ENCODE measurements at places on chromosomes 6 and 20.

DNA sequence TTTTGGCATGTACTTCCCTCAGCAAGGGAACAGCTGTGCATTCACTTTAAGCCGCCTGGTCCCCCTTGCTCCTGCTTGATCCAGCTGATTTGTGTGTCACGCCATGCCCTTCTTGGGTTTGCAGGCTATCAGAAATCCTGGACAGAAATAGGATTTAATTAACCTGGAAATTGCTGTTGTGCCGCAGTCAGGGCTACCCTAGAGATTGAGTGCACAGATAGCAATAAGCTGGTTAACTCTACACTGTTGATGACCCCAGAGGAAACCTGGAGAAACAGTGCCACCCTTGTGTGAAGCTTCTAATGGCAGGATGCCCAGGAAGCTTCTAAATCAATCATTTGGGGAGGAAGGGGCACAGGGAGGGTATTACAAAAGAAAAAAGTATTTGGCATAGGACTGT, 199.0 kb downstream of the JARID2 start:
- peaks cover 14% of the 10 kb centered on the region for H3K4me1 ChIP-seq
- H3K27me3 ChIP-seq: no peaks in the 10 kb centered on the region
- no peak for DNase-seq
- no peak overlapping the region for H3K27ac ChIP-seq
- H3K4me3 ChIP-seq: no peak overlapping the region

GRCh38 chr6:32886681-32887383, 32.8 kb downstream of the PSMB9 start:
- no peaks in the 10 kb centered on the region for H3K4me1 ChIP-seq
- no peak overlapping the region for H3K4me3 ChIP-seq
- no peaks in the 10 kb centered on the region for H3K36me3 ChIP-seq
- no peak overlapping the region for H3K27ac ChIP-seq
- DNase-seq: no peak

DNA sequence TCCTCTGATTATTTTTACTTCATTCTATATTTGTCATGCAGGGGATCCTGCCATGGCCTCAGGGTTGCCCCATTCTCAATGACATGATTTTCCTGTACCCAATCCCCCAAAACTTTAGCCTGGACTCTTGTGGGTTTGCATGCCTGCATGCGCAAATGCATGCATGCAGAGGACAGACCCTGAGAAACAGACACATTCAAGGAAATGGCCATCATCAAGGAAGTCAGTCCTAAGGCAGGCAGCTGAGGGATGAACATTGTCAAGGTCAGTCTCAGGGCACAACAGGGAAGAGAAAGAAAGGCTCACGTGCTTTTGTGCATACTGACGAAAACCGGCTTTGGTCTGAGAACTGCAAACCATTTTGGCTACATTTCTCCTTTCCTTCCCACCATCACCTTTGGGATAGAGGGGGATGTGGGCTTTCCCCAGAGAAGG, 13.1 kb downstream of the NEDD9 start:
- H3K27me3 ChIP-seq: no peaks in the 10 kb centered on the region
- no peak for DNase-seq
- H3K4me1 ChIP-seq: peaks cover 40% of the 10 kb centered on the region
- no peaks in the 10 kb centered on the region for H3K36me3 ChIP-seq
- H3K27ac ChIP-seq: no peak overlapping the region

- no peaks in the 10 kb centered on the region for H3K27me3 ChIP-seq
- no peak overlapping the region for H3K4me3 ChIP-seq
- no peak for DNase-seq
- H3K27ac ChIP-seq: no peak overlapping the region
- H3K4me1 ChIP-seq: no peaks in the 10 kb centered on the region
- H3K36me3 ChIP-seq: no peaks in the 10 kb centered on the region
Observed at GRCh38 chr6:28171271-28171670, 29.6 kb downstream of the ZKSCAN8 start.

DNA sequence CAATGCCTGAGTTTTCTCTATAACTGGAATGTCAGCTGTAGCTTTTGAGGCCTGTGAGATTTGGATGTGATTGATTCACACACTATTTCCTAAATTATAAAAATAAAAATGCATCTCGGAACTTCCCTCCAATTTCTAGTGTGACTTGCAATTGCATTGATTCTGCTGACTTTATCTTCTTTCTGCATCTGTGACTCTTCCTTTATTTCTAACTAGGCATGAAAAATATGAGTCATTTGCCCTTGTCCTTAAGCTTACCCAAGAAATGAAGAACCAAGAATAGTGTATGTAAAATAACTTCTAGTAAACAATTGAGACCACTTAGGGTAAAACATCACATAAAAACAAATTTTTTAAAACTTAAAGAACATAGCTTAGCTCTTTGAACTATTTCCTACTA, 12.9 kb downstream of the OR2J2 start:
- no peak for DNase-seq
- H3K27ac ChIP-seq: no peak overlapping the region
- no peaks in the 10 kb centered on the region for H3K27me3 ChIP-seq
- H3K4me3 ChIP-seq: no peak overlapping the region

DNA sequence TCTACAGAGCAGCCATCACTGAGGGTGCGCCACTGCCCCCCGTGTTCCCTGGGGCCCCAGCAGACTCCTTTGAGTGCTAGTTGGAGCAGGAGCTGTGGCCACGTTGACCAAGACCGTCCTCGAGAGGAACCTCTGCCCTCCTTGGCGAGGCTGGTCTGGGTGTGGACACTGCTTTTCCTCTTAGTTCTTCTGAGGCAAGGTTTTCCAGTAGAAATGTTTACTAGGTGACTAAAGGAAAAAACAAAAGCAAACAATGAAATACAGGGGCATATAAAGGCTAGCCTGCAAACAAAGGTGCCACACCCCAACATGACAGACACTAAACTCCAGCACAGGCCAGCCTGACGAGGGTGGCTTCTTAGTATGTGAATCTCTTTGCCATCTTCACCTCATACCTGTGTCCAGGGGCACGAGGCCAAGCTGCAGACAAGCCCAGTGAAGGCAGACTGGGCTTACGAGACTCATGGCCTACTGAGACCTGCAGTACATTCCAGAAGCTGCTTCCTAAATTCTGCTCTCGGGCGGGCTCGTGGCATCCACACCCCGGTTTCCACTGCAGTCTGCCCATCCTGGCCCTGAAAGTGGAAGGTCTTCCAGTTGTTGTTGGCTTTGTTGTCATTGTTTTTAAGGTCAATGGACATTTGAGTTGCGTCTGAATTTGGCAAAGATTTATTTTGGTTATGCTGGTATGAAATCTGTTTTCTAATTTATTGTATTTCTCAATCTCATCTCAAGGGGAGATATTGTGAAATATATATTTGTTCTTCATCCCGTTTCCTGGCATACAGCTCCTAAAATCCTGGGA, 39.2 kb downstream of the FAM50B start:
- no peaks in the 10 kb centered on the region for H3K4me1 ChIP-seq
- no peaks in the 10 kb centered on the region for H3K27me3 ChIP-seq
- H3K27ac ChIP-seq: no peak overlapping the region
- no peaks in the 10 kb centered on the region for H3K36me3 ChIP-seq
- no peak overlapping the region for H3K4me3 ChIP-seq
- no peak for DNase-seq

DNA sequence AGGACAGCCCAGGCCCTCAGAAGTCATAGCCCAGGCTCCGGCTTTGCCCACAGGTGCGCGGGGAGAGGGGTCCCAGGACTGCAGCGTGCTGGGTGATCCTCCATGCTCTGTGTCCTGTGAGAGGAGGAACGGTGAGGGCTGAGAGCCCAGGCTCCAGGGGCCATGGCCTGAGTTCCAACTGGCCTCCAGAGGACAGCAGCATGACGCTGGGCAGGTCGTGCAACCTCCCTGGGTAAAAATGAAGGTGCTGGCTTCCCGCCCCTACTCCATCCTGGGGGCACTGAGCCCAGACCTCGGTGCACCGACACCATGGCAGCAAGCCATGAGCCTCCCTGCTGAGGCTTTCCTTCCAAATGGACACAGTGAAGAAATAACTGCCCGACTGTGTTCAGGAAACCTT, 305.4 kb downstream of the TAF4 start:
- DNase-seq: no peak
- H3K36me3 ChIP-seq: no peaks in the 10 kb centered on the region
- no peaks in the 10 kb centered on the region for H3K27me3 ChIP-seq
- H3K27ac ChIP-seq: no peak overlapping the region
- no peak overlapping the region for H3K4me3 ChIP-seq
- no peaks in the 10 kb centered on the region for H3K4me1 ChIP-seq

GRCh38 chr6:121879149-121879548, 443.7 kb downstream of the GJA1 start:
- H3K36me3 ChIP-seq: no peaks in the 10 kb centered on the region
- no peaks in the 10 kb centered on the region for H3K4me1 ChIP-seq
- H3K27me3 ChIP-seq: no peaks in the 10 kb centered on the region
- no peak for DNase-seq
- no peak overlapping the region for H3K27ac ChIP-seq

- no peaks in the 10 kb centered on the region for H3K36me3 ChIP-seq
- no peak overlapping the region for H3K27ac ChIP-seq
- no peak overlapping the region for H3K4me3 ChIP-seq
- no peak for DNase-seq
- H3K27me3 ChIP-seq: no peaks in the 10 kb centered on the region
Observed at GRCh38 chr6:37680668-37681067, 17.0 kb downstream of the MDGA1 start.

DNA sequence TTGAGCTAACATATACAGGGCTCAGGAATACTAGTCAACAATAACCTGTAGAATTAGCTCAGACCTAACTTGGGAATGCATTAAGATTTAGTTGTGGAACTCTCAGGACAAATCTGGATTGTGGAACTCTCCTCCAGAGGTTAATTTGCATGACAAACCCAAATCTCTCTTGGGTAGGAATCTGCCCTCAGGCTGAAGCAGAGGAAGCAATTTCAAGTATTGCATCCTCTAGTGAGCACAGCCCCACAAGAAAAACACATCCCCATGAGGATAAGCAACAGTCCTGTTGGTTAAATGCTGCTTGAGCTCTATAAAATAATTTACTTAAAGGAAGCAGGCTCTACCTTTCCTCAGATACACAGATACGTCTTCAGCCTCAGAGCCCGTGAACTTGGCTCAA, 170.9 kb upstream of the STXBP5 start:
- H3K27ac ChIP-seq: no peak overlapping the region
- no peak overlapping the region for H3K4me3 ChIP-seq
- H3K27me3 ChIP-seq: no peaks in the 10 kb centered on the region
- no peak for DNase-seq
- H3K36me3 ChIP-seq: no peaks in the 10 kb centered on the region
- no peaks in the 10 kb centered on the region for H3K4me1 ChIP-seq

GRCh38 chr6:17501982-17502704, 98.0 kb upstream of the FAM8A1 start:
- H3K4me3 ChIP-seq: no peak overlapping the region
- H3K36me3 ChIP-seq: no peaks in the 10 kb centered on the region
- no peak overlapping the region for H3K27ac ChIP-seq
- no peaks in the 10 kb centered on the region for H3K27me3 ChIP-seq
- no peaks in the 10 kb centered on the region for H3K4me1 ChIP-seq

DNA sequence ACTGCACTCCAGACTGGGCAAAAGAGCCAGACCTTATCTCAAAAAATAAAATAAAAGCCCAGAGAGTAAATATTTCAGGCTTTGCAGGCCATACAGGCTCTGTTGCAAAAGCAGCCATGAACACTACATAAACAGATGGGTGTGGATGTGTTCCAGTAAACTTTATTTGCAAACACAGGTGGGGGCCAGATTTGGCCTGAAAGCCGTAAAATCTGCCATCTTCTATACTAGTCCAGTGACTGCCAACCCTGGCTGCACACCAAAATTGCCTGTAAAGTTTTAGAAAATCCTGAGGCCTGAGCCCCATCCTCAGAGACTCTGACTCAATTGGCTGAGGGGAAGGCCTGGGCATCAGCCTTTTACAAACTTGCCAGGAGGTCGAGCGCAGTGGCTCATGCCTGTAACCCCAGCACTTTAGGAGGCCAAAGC, 103.6 kb downstream of the ZMYND8 start:
- H3K4me3 ChIP-seq: no peak overlapping the region
- no peaks in the 10 kb centered on the region for H3K4me1 ChIP-seq
- H3K27me3 ChIP-seq: no peaks in the 10 kb centered on the region
- no peak for DNase-seq

DNA sequence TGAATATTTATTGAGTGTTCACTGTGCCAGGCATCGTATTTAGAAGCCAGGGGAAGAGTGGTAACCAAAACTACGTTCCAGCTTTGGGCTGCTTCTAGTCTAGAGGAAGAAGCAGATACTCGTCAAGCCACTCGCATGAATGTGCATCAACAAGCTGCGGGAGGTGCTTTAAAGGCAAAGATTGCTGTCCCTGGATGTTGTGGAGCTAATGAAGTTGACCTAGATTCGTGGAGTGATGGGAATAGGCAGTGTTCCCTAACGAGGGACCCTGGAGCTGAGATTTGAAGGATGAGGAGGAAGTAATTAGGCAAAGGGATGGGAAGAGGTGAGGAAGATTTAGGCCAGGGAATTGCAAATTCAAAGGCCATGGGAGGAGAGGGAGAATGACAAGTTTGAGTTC, 118.9 kb downstream of the TMEM170B start:
- no peaks in the 10 kb centered on the region for H3K27me3 ChIP-seq
- no peak overlapping the region for H3K27ac ChIP-seq
- H3K4me3 ChIP-seq: no peak overlapping the region
- H3K4me1 ChIP-seq: no peaks in the 10 kb centered on the region
- no peak for DNase-seq

DNA sequence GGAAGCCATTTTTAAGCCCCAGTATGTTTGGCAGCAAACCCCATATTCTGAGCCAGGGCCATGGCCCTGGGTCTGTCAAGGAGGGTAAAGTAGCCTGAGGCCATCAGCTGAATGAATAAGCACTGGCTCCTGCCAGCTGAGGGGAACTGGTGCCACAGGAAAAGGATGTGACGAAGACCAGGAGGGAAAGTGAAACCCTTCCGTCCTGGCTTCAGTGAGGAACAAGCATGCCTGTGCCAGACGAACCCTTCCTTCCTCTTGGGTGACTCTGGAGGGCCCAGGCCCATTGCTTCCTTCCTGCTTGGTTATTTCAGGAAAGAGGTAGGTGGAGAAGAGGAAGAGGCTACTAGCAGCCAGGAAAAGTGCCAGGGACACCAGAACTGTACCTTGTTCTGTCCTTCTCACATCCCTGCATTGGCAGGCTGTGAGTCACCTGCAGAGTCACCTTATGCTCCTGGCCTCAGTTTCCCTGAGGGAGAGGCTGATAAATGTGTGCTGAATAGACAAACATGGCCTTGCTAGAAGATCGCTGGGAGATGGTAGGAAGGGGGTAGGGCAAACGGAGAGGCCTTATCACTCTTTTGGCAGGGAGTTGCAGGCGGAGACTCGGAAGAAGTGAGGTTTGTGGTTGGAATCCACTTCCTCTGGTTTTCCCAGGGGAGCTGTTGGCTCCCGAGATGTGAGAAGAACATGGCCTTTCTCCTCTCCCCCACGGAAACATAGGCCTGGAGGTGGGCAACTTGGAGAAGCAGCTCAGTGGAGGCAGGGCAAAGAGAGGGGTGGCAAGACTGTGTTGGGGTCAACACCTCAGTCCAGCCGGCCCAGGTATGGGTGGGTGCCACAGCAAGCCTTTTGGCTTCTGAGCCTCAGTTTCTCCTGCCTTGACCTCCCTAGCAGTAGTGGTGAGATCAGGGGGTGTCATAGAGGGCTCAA, 37.4 kb downstream of the COX4I2 start:
- H3K4me1 ChIP-seq: peaks cover 88% of the 10 kb centered on the region
- H3K36me3 ChIP-seq: peaks cover 3% of the 10 kb centered on the region
- DNase-seq: peak; percentile 61
- no peaks in the 10 kb centered on the region for H3K27me3 ChIP-seq
- peak overlapping the region; percentile 75 for H3K27ac ChIP-seq

- peak overlapping the region; percentile 67 for H3K4me3 ChIP-seq
- peaks cover 24% of the 10 kb centered on the region for H3K4me1 ChIP-seq
- H3K36me3 ChIP-seq: peaks cover 3% of the 10 kb centered on the region
Observed at GRCh38 chr6:137866200-137866913, 702 bp upstream of the TNFAIP3 start.
